Gastrocnemius medialis (tissue), 4 donors: ENCODE measurements at places on chromosomes 11 and 22. TPM values are rescaled to one million over a fixed set of nuclear protein-coding genes. Genes with fewer than 3 reads are reported as not detected.

TESMIN gene
- not detected for total RNA-seq

ZP1 gene
- total RNA-seq: not detected

OR51B4 gene
- not detected for total RNA-seq

ACCS gene
- total RNA-seq: 0.81 TPM

FAM111B gene
- 0.31 TPM for total RNA-seq

SLC22A9 gene
- total RNA-seq: not detected

SCN4B gene
- 16.3 TPM for total RNA-seq

DNA sequence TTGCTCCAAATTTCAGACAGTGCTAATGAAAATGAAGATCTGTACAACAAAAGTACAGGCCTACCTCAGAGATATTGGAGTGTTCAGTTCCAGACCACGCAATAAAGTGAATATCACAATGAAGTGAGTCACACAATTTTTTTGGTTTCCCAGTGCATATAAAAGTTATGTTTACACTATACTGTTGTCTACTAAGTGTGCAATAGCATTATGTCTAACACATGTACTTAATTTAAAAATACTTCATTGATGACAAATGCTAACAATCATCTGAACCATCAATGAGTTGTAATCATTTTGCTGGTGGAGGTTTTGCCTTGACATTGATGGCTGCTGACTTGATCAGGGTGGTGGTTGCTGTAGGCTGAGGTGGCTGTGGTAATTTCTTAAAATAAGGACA, 60.6 kb upstream of the E2F8 start:
- DNase-seq: no peak

GRCh38 chr11:125701858-125702621, 21.4 kb upstream of the ACRV1 start:
- DNase-seq: no peak

DNA sequence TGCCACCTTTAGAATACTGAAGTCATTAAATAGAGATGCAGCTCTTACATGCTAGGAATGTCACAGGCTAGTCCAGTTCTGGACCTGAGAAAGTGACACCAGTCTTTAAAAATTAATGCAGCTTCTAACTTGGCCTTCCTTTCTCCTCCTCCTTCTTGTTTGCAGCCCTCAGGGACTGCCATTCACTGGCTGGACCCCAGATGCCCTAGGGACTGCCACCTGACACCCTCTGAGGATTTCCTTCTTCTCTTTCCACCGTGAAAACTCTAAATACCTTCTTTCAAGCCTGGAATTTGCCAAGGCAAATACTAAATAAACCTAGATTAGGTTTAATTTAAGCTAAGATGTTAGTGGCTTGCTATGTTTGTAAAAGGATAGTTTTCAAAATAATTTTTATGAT, 78.4 kb downstream of the MUC15 start:
- no peak for DNase-seq

DNA sequence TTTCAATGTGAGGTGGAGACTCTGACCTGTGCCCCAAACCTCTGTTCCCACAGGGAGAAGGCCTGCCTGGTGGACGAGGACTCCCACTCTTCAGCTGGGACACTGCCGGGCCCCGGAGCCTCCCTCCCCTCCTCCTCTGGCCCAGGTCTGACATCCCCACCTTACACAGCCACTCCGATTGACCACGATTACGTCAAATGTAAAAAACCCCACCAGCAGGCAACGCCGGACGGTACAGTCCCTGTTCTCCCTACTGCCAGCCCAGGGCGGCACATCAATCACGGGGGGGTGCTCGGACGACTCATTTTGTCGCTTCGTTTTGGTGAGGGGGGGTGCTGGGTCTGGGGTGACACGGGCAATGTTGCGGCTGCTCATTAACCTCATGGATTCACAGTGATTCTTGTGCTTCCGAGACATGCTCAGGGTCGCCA, 83.3 kb upstream of the SUSD2 start:
- DNase-seq: no peak

- DNase-seq: no peak
Observed at GRCh38 chr22:20807315-20807752, 33.4 kb downstream of the SERPIND1 start.

DNA sequence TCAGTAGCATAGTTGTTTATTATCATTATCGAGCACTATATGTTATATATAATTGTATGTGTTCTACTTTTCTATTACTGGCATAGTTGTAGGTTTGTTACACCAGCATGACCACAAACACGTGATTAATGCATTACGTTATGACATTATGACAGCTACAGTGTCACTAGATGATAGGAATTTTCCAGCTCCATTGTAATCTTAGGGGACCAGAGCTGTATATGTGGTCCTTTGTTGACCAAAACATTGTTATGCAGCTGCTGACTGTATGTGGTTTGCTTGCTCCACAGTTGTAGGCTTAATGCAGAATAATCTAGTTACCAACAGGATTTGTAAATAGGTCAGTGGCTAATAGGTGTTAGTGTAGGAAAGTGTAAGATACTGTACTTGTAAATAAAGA, 66.1 kb downstream of the HSD17B12 start:
- DNase-seq: no peak

DNA sequence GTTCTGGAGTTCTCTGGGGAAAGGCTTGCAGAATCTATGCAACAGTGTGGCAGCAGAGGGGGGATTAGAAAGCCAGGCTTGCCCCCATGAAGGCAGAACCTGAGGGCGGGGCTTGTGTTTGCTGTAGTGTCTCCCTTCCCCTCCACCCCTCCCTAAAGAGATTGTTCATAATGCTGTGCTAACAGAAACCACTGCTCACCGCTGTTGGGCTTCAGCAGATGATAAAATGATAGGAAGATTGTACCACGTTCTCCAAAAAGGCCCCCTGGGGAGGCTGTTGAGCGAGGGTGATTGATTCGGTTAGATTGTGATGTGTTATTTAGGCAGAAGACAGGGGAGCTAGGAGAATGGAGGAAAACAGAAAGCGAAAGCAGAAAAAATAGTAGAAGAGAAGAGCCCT, 215.2 kb upstream of the NCAM1 start:
- no peak for DNase-seq

DNA sequence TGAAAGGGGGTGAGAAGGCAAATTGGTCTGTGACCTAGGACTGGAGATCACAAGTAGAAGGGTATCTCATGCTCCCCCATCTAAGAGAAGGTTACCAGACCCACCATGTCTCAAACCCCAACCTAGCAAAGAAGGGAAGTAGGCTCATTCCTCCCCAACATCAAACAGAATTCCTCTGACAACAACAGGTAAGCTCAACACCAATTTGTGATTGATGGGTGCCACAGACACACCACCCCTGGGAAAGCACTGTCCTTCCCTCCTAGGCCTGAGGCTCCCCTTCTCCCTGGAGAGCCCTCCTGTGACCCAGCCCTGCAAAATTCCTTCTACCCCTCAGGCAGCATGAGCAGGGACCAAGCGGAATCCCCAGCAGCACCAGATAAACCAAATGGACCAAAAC, 154.3 kb downstream of the BUD13 start:
- DNase-seq: no peak

DNA sequence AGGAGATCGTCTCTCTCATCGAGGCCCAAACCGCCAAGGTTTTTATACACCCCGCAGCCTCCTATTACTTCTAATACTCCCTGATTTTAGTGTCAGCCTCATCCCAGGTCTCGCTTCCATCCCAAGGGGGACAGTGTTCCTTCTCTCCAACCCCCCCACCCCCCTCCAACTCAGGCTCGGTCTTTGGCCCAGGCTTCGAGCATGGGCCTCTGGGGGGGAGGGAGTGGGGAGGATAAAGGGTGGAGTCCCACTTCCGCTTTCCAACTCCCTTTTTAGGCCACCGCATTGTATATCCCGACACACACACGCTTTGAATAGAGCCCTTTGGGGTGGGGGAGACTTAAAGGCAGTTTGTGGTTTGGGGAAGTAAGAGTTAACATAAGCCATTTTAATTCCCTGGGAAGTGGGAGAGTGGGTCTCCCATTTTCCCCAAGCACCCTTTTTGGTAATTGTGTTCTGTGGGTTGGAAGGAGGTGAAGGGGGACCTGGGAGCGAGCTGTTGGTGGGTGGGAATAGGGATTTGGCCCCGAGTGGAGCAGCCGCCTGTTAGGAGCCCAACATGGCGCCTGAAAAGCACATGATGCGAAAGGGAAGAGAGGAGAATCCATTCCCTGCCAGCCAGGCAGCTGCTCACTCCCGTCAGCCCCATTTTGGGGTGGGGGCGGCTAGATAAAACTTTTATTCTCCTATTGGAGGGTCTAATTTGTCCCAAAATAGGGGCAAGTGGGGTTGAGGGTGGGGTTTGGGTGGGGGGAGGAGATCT, 844 bp downstream of the PCF11 start:
- DNase-seq: peak; percentile 64

DNA sequence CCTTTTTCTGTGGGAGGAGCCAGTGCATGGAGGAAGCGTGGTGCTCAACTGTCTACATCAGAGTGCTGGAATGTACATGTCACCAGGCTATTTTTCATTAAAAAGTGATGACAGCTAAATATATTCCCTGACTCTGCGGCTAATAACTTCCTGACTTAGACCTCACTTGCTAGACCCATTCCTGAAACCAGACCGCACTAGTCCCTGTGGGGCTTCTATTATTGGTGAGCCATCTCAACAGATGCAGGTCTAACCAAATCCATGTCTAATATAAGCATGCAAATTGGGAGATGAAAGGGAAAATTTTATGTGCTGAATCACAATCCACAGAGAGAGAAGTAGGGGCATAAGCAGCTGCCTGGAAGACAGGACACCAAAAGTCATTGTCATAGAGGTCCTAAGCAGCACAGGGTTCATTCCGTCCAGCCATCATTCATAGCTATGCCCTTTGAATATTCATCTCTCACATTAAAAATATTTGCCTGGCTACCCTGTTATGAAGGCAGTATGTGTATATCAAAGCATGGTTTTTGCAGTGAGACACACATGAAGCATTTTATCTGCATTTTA, 110.9 kb upstream of the BLID start:
- DNase-seq: no peak

GRCh38 chr11:70341881-70342429, 56.4 kb upstream of the CTTN start:
- no peak for DNase-seq

GRCh38 chr11:82830746-82831145, 69.5 kb downstream of the PRCP start:
- DNase-seq: no peak

DNA sequence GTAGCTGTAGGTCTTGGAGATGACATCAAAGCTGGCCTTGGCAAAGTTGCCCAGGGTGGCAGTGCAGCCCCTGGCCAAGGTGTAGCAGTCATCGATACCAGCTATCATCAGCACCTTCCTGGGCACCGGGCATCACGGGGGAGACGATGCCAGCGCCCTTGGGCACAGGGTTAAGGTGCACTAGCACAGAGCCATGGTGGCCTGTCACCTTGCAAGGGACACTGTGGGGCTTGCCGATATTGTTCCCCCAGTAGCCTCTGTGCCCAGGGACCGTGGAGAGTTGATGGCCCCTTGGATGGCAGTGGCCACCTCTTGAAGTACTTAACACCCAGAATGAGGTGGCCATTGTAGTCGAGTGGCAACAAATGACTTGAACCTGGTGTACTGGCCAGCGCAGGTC, 44.4 kb upstream of the FTH1 start:
- no peak for DNase-seq

DNA sequence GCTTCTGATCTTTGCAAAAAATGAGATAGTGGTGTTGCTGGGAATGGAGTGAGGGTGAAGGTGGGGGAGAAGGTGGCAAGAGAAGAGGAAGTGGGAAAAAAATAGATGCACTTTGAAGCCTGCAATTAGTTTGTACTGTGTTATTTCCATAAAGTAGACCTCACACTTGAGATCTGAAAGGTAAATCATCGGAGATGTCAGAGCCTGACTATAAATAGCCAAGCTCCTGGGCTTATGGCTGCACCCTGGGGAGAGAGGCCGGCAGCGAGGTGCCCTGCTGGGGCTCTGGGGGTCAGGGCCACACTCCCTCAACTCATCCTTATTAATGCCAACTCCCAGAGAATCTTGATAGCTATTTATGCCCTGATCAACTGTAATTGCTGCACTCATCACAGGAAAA, 134.4 kb downstream of the NXPE2 start:
- DNase-seq: no peak

DNA sequence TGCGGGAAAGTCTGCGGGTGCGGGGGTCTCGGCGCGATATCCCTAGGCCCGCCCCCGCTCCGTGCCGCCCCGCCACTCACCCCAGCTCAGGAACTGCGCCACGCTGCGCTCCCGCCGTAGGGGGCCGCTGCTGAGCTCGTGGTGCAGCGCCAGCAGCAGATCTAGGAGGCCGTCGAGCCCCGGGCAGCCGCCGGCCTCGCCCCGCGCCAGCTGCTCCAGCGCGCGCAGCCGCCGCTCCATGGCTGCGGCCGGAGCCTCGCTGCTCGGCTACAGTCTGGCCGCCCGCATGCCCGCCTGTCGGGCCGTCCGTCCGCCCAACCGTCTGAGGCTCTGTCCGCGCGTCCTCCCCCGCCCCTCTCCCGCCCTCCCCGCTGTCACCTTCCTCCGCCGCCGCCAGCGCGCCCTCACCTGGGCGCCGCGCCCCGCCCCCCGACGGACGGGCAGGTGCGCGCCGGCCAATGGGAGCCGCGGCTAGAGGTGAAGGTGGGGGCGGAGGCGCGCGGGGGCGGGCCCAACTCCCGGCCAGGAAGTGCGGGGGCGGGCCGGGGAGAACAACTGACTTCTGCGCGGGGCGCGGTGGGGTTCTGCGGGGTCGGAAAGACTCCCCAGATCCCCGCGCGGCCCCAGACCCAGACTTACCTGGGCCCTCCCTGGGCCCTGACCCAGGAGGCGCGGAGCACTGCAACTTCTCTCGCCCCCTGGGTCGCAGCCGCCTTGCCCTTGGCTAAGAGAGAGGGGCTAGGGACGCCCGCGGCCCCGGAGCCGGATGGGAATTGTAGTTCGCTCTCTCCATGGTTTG, at the start of gene CDC42BPG:
TSS of gene CDC42BPG (minus strand) at position 324 of the 799 bp plus-strand sequence. CDS start at position 240, 84 bp downstream.
- peak; percentile 37 for DNase-seq

- DNase-seq: no peak
Observed at GRCh38 chr11:73077454-73077853, 64.7 kb downstream of the FCHSD2 start.

GRCh38 chr11:11036185-11036847, 178.5 kb upstream of the ZBED5 start:
- DNase-seq: no peak

DNA sequence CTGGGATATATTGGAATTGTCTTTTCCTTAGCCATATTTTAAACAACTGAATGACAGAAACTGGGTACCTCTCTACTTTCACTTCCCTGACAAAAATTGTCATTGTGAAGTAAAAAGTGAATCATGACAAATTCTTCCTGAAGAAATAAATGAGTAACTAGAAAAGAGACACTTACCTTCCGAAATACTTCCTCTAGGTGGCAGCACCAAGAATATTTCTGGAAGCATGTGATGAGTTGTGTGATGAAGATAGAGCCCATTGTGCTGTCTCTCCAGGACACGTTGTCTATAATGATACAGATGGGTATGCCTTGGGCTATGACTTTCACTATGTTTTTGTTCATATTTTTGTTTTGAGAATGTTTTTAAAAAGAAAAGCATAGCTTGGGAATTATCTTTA, 21.5 kb downstream of the CASP4 start:
- no peak for DNase-seq

- DNase-seq: no peak
Observed at GRCh38 chr11:46436113-46436512, 44.5 kb upstream of the CHRM4 start.

DNA sequence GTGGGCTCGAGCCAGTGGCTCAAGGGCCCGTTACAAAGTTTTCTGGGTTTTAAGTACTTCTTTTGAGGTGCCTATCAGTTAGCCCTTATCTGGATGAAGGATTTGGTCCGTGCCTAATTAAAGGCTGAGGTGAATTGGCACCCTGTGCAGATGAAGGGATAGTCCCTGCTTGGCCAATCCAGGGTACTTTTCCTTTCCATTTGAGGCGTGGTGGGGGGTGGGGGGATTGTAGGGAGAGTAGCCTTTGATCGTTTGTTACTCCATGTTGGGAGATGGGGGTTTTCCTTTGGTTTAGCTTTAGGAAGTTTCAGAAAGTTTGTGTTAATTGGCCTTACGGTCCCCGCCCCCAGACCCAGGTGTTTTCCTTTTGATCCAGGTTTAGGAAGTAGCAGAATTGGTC, 170.8 kb downstream of the DDX10 start:
- no peak for DNase-seq
